ENCODE measurements at places on chromosomes 2 and 18.

DNA sequence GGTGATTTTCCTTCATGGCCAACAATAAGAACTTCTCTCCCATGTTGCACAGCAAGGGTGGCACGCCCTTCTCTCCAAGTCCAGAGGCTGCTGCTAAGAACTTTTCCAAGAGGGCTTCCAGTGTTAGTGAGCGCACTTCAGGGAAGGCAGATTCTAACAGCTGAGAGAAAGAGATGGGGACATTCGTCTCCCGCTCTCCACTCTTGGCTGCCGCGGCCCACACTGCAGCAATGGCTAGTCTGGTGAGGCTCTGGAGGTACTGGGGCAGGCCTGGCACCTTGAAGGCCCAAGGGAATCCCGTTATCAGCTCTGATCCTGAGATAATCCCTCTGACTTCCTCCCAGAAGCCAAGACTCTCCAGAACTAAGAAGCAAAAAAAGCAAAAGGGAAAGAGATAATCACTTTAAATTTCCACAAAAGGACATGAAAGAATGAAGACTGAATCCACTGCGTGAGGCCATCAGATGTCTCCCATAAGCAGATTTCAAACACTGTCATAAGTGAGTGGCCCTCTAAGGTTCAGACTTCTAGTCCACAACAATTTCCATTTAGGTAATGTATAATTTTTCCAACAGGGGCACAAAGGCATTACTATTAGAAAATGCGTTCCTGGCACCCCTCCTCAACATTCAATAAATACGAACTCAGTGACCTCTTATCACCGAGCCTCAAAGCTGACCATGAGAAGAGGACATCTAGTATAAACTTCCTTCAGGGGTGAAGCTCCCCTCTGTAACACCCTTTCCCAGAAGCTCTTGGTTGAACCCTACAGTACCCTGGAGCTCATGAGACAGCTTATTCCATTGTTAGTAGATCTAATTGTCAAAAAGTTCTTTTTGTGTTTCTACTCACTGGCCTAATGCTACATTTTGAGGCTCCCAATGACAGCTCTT, 66.7 kb upstream of the ZFP36L2 start:
- DNase-seq = no peak

DNA sequence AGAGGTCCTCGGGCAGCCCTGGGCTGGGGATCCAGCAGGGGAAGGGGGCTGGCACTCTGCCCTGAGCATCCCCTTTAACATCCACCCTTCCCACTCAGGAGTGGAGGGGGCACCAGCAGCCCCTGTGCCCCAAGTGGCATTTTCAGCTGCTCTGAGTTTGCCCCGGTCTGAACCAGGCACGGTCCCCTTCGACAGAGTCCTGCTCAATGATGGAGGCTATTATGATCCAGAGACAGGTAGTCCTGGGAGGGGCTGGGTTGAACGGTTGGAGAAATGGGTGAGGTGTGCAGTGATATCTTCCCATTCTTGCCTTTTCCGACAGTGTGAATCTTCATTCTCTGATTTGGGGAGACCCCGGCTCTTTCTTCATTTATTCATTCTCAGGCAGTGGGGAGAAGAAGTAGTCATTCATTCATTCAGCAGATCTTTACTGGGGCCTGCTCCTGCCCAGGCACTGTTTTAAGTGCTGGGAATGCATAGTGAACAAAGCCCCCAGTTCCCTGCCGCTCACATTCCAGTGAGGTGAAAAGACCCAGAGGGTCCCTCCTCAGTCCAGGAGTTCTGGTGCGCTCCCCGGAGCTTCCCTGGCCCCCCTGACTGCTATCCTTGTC, 1.4 kb upstream of the KHK start:
- DNase-seq = no peak

- no peak for DNase-seq
Measured at GRCh38 chr2:97734061-97735051, 21.0 kb downstream of the ZAP70 start.

- no peak for DNase-seq
Measured at GRCh38 chr2:132417430-132418035, 928 bp downstream of the GPR39 start.

DNA sequence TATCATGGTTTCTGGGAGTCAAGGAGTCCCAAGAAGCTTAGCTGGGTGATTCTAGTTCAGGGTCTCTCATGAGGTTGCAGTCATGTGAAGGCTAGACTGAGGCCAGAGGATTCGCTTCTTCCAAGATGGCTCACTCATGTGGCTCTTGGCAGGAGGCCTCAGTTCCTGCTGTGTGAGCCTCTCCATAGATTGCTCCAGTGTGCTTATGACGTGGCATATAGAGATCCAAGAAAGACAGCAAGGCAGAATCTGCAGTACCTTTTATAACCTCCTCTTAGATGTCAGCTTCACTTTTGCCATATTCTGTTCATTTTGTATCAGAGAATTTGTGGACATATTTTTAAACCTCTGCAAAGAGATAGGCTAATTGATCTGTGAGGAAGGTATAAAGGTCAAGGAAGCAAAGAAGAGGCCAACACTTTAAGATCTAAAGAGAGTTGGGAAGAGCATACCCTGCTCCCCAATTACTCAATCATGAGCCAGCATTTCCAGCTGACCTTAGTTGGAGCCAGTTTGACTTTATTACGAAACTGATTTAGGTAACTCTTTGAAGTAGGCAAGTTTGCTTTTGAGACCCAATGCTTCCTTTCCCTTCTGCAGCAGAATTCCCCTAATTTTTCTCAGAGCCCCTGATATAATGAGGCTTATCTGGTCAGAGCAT, 134.7 kb downstream of the EML6 start:
- no peak for DNase-seq

DNA sequence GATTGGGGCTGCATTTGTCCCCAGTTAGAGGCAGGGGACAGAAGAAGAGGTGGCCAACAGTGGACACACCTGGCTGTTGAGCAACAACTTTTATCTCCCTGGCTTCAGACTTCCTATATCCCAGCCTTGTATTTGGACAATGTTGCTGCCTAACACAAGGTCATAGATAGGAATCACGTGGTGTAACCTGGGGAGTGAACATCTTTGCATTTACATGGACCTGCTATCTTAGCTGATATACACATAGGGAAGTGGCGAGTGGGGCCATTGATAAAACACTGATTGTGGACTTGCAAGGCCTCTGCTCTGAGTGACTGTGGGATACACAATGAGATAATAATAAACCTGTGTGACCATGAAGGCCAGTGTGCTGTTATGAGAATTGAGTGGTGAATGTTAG, 26.9 kb downstream of the RAPGEF4 start:
- DNase-seq = no peak

DNA sequence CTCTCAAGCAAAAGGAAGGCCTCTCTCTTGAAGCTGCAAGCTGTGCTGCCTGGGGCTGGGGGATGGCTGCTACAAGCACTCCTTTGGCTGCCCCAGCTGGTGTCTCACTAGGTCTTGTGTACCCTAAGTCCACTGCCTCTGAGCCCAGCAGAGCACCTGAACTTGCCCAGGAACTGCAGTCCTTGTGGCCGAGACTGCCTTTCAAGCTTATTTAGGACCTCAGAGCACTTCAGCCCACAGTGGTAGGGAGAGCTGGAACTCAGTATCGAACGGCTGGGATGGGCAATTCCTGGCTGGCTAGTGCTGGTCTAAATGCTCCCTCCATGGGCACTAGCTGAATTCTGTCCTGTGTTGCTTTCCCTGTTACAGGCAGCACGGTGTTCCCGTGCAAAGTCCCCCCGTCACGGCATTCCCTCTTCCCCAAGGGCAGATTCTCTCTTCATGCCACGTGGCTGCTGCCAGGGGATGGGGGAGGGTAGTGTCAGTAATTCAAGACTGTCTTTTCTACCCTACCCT, 25.9 kb downstream of the STPG4 start:
- DNase-seq = no peak

DNA sequence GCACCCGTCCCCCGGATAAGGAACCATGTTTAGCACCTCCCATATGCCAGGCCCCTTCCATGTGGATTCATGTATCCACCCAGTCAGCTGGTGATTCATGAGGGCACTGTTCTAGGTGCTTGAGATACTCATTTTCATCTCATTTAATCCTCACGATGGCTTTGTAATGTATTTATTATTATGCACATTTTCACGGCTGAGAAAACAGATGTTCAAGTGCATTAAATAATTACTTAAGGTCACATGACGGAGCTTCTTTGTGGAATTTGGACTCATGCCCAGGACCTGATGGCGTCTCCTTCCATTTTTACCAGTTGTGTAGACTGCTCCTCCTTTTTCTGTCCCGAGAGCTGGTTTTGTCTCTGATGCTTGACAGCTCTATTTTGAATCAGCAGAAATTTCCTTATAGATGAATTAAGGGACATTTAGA, 72.2 kb upstream of the RBM44 start:
- DNase-seq = peak; percentile 82

DNA sequence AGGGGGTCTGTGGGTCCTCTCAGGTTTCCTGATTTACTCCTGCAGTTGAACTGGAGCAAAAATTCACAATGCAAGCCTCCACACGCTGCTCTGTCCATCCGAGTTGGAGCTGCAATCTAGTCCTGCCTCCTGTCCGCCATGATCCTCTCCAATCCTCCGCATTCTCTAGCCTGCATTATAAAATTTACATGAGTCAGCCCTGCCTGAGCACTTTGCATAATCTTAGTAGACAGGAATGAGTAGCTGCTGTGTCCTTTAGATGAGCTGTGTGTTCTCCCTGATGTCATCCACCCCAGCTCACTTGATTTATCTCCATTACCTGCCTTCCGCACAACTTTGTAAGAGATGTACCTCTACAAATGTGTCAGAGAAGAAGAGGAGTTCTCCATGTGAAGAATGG, 355.6 kb downstream of the STK39 start:
- DNase-seq = no peak

DNA sequence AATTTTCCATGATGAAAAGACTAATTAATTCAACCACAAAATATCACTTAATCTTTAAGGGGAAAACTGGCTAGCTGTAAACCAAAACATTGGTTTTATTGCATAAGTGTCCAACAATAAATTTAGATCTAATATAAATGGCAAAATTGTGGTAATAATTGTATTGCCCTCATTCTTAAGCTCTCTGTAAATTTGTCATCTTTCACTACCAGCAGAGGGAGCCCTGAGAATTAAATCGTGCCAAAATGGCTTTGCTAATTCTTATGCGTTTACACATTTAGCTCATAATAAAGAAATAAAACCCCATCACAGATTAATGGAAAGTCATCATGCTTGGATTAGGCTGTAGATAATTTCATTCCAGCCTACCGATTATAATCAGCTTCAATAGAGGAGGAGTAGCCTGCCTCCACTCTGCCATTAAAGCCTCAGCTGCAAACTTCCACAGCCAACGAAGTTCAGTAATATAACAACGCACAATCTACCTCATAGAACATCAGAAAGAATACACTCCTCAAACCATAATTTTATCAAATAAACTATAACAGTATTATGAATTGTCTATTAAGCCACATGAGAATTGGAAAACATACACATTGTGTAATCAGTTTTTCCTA, 70.0 kb upstream of the ATP5MC3 start:
- DNase-seq = peak; percentile 78

GRCh38 chr2:220985561-220985960, 586.5 kb downstream of the EPHA4 start:
- DNase-seq = no peak

GRCh38 chr2:37230581-37230980, 815 bp downstream of the CEBPZ start:
- DNase-seq = no peak

- peak; percentile 23 for DNase-seq
Measured at GRCh38 chr2:226813148-226813701, 13.6 kb upstream of the IRS1 start.

- DNase-seq = no peak
Measured at GRCh38 chr2:191434072-191434471, 188.9 kb downstream of the MYO1B start.

DNA sequence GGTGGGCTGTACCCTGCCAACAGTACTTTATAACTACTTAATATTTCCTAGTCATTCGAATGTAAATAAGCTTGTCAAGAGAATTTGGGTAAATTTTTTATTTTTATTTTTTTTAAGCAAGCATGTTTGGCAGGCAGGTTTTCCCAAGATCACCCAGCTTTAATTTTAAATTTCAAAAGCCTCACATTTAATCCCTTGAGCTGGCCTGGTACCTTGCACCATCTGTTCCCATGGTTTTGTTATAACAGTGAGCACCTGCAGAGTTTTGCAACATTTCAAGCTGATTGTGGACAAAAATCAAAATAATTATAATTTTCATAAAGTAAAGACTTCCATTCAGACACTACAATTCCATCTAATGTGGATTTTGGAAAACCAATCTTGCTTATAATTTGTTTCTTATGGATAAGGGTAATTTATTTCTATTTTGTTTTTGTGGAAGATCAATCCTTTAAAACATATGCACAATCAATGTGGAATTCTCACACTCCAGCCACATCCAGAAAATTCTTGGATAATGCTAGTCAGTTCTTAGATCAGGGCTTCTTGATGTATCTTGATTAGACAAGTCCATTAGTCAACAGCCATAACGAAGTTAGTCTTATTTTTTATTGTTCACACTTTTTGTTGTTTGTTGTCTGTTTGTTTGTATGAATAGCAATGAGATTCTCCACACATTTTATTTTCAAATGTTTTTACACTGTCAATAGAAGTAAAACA, 689.3 kb downstream of the NR4A2 start:
- no peak for DNase-seq
